ENCODE measurements at places on chromosomes 3 and 15.

DNA sequence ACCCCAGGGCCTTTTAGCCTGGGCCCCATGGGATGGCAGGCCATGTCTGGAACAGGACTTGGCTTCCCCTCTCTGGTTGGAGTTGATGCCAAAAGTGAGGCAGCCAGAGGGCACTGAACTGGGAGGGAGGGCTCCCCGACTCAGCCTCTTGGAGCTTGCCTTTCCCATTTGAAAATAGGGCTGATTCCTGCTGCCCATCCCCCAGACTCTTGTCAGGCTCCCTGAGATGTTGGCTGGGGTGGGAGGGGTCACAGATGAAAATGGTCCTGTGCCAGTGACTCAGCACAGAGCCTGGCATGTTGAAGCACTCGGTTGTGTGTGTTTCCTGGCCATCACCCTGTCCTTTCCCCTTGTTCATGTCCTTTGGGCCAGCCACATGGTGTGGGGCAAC lies 6.6 kb downstream of the PPCDC start:
- DNase-seq, result no peak

DNA sequence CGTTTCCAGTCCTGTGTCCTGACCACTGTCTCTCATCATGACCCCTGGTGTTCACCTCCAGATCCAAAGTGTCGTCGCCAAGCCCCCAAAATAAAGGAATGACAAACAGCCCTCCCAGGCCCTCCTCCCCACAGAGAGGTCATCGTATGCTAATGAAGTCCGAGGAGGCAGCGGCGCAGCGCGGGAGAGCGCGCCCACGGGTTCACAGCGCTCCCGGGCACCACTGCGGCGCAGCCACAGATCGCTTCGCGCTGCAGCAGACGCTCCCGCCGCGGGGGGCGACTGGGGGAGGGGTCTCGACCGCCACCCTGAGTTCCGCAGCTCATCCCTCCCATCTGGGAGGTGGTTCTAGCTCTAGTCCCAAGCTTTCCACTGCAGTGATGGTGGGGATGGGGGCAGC lies 1.3 kb downstream of the DGKG start:
- DNase-seq, result no peak

DNA sequence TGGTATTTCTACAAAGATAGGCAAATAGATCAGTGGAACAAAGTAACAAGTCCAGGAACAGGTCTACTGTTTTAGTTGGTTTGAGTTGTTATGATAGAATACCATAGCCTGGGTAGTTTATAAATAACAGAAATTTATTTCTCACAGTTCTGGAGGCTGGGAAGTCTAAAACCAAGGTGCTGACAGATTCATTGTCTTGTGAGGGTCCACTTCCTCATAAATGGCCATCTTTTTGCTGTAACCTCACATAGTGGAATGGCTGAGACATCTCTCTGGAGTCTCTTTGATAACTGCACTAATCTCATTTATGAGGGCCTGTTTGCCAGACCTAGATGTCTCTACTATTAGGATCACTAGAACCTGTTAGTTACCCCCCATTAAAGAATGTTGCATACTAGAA lies 152.3 kb upstream of the MYRIP start:
- no peak for DNase-seq

- peak; percentile 42 for DNase-seq
These were observed 30.2 kb downstream of the KCNAB1 start for GRCh38 chr3:156150434-156151066.

DNA sequence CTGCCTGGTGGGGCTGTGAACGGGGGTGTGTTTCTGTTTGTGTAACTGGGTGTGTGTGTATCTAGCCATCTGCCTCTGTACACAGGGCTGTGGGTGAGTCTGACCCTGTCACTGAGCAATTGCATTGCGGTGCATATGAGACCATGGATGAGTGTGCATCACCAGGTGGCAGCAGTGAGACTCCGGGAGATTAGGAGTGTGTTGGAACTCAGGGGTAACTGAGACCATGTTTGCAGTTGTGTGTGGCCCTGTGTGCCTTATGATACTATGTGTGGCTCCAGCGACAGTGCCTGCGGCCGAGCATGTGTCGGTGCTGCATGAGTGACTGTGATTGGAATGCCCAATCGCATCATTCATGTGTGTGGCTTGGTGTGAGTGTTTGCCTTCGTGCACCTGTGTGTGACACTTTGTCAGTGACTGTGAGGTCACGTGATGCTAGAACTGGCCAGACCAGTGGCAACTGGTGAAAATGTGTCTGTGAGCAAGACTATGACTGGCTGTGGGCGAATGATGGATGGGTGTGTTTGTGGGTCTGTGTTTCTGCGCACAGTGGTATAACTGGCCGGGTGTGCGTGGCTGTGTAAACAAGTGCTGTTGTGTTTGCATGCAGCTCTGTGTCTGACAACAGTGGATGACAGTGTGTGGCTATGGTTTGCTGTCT lies 14.0 kb downstream of the VILL start:
- DNase-seq, result peak; percentile 26

GRCh38 chr3:127645371-127646015 lies 16.5 kb downstream of the PODXL2 start:
- no peak for DNase-seq

GRCh38 chr3:124217542-124217941 lies 225.6 kb upstream of the ROPN1 start:
- DNase-seq, result peak; percentile 46

- no peak for DNase-seq
These were observed 1.1 kb upstream of the TRPM1 start for GRCh38 chr15:31102374-31103342.

DNA sequence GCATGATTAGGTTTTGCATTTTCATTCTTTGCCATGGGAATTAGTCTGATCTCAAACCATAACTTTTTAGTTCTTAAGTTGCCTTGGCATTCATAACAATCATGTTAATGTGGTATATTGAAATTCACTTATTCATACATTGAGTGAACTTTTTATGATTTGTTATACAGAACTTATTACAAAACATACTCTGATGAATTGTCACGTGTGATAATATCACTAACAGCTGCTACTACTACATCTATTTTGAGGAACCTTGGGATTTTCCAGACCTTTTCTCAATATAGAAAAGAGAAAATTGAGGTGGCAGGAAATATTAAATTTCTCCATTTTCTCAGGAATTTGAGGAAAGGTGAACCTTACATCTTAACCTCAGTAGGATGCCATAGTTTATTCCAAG lies 9.2 kb downstream of the LXN start:
- DNase-seq, result no peak

- DNase-seq, result peak; percentile 20
These were observed 96.1 kb downstream of the MCTP2 start for GRCh38 chr15:94327356-94327936.

DNA sequence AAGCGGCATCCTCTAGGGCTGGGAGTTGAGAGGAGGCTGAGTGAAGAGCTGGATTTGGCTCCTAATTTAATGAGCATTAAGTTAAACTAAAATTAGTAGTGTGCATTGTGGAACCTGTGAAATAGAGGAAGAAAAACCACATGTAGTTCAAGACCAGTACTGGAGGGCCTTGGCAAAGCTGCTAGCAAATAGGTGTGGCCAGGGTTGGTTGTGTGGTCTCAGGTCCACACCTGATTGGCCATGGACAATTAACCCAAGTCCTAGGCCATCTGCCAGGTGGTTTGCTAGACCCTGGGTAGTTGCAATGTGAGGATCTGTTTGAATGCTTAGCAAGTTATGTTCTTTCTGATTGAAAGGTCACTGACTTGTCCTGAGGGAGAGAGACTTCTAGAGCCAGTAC lies 275.5 kb downstream of the PDCD6IP start:
- no peak for DNase-seq

GRCh38 chr15:69462030-69462492 lies 9.4 kb downstream of the RPLP1 start:
- no peak for DNase-seq

- DNase-seq, result no peak
These were observed 17.6 kb upstream of the SEMA5B start for GRCh38 chr3:123044981-123045763.

DNA sequence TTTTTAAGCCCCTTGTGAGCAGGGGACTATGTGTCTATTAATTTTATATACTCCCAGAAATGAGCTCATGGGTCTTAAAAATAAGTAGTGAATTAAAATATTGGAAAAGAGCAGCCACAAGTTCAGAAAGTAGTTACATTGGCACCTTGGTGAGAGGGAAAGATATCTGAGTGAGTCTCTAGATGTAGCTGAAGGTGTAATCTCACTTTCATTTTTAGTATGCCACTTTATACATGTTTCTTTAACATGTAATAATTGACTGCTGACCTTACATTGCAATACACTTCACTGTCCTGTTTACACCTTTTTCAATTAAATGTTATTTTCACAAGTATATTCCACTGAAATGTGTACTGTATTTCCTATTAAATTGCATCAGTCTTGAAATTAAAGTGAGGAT lies 12.1 kb upstream of the PAK6 start:
- no peak for DNase-seq

- DNase-seq, result no peak
These were observed 35.2 kb downstream of the MYZAP start for GRCh38 chr15:57626713-57627440.

DNA sequence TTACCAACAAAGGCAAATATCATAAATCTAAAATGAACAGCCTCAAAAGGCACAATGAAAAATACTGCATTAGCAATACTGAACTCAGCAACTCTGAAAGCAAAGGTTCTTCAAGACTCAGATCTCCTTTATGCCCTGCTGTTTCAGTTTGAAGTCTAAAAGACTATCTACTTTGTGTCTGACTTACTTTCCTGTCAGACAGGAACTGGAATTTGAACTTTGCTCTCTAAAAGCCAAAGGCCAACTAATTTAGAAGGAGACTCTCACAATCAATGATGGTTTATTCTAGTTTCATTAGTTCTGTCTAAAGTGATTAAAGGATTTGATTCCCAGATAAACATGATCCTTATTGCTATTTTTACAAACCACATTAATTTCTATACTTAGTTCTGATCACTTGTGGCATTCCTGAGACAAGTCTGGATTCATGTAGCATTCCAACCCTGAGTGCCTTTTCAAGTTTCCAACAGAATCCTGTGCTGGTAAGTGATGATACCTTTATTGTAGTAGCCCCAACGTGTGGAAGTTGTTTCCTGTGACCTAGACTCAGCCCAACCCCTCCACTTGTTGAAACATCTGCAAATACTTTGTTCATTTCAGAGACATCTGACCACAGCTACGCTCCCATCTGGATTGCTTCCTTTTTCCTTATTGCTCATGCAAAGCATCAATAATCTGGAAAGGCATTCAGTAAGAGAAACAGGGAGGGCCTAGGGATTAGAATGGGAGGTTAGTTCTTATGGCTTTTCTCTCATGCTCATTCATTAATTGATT lies 14.9 kb upstream of the LEKR1 start:
- peak; percentile 77 for DNase-seq

DNA sequence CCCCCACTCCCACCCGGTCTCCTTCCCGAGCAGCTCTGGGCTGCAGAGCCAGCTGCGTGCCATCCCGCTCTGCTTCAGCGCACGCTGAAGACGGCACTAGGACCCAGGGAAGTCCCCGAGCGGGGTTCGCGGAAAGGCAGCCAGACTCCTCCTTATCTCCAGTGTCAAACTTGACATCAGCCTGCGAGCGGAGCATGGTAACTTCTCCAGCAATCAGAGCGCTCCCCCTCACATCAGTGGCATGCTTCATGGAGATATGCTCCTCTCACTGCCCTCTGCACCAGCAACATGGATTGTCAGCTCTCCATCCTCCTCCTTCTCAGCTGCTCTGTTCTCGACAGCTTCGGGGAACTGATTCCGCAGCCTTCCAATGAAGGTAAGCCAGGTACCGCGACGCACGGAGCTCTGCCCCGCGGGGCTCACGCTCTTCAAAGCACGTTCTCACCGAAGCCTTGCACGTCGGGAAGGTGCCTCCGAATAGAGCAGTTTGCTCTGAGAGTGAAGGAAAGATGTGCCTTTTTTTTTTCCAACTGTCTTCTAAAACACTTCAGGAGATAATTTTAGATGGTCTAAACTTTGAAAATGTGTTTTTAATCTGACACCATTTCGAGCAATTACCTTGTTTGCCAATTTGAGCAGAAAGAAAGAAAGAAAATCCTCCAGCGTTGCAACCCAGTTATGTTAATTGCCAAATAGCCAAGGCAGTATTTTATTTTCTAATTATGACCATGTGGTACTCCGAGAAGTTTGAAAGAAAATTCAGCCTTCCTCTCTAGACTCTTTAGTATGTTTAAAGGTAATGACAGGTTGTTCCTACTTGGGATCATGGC lies at the start of gene EPHA3:
Gene EPHA3 (plus strand): TSS at position 161 of the 830 bp plus-strand sequence. CDS start 128 bp downstream, at position 289.
- peak; percentile 48 for DNase-seq

- no peak for DNase-seq
These were observed 346.1 kb downstream of the EPHB1 start for GRCh38 chr3:135141160-135141559.

GRCh38 chr15:77634266-77634962 lies 1.7 kb upstream of the LINGO1 start:
- no peak for DNase-seq

- peak; percentile 75 for DNase-seq
These were observed 498.1 kb upstream of the TPRG1 start for GRCh38 chr3:188673646-188674186.

DNA sequence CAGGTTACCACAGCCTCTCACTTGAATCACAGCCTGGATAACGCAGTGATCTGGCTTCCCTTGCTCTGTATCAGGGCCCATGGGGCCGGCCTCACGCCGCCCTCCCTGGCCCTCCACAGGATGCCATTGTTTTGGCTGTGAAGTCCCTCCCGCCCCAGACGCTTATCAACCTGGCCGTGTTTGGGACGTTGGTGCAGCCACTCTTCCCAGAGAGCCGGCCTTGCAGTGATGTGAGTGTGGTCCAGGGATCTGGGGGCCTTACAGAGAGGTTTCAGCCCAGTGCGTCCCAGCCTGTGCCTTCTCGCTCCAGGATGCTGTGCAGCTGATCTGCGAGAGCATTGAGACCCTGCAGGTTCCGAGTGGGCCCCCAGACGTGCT lies 6.6 kb downstream of the VWA5B2 start:
- no peak for DNase-seq

GRCh38 chr3:99388780-99389179 lies 249.6 kb upstream of the COL8A1 start:
- DNase-seq, result peak; percentile 73

GRCh38 chr3:34925851-34926250 lies 713.5 kb upstream of the ARPP21 start:
- no peak for DNase-seq

DNA sequence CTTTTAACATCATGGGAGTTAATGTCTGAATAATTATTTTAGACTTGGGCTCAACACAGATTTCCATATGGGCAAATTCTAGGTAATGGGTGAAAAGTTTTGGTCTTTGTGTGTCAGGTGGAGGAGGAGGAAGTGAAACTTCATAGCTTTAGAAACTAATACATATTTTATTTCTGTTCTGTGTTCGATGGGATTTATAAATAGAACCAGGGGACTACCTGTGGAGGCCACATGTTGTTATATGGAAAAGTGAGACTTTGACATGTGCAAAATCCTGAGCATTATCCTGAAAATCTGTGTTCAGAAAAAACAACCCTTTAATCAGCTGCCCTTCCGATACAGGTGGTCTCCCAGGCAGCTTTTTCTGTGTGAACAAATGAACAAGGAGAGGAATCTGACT lies 209.5 kb downstream of the SOX2 start:
- no peak for DNase-seq

GRCh38 chr3:143507735-143508580 lies 340.3 kb downstream of the SLC9A9 start:
- DNase-seq, result peak; percentile 30

Data from fibroblast of skin of left quadriceps (primary cell).